Activated T-helper 17 cell treated with anti-CD3 and anti-CD28 coated beads, Interleukin-2, amount 50 U/mL, for 72 hours (primary cell): ENCODE measurements at places on chromosomes 7 and 10.

GRCh38 chr7:156000601-156001396 lies 188.5 kb upstream of the SHH start:
- no peak for ATAC-seq

DNA sequence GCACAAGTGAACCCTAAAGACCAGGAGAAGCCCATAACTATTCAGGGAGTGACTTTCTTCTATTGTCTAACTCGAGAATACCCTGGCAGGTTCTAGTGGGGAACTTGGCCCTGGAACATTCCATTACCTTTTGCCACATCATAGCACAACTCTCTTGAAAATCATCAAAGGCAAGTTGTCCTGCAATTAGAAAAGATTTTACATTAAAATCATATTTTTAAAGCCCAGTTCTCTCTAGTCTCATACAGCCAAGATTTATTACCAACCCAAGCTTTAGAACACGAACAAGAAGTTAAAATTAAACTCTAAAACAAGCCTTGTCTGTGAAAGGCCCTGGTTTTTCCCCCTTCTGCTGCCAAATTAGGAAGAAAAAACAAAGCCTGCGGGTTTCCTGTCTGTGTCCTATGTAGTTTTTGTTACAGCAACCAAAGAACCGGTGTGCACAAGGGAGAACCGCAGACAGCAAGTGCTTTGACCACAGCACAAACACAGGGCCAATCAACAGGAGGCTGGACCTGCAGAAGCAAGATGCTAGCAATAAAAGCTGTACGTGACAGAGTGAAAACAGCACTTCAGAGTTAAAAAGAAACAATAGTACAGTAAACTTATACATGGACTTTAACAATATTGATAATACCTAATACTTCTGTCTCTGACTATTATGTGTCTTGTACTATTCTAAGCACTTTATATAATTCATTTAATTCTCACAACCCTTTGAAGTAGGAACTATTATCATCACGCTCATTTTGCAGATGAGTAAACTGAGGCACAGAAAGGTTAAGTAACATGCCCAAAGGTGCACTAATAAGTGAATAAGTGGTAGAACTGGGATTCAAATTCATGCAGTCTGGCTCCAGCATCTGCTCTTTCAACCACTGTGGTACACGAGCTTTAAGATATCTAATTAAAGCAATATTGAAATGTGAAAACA lies 65.8 kb downstream of the STK17A start:
- ATAC-seq, result peak; percentile 54

DNA sequence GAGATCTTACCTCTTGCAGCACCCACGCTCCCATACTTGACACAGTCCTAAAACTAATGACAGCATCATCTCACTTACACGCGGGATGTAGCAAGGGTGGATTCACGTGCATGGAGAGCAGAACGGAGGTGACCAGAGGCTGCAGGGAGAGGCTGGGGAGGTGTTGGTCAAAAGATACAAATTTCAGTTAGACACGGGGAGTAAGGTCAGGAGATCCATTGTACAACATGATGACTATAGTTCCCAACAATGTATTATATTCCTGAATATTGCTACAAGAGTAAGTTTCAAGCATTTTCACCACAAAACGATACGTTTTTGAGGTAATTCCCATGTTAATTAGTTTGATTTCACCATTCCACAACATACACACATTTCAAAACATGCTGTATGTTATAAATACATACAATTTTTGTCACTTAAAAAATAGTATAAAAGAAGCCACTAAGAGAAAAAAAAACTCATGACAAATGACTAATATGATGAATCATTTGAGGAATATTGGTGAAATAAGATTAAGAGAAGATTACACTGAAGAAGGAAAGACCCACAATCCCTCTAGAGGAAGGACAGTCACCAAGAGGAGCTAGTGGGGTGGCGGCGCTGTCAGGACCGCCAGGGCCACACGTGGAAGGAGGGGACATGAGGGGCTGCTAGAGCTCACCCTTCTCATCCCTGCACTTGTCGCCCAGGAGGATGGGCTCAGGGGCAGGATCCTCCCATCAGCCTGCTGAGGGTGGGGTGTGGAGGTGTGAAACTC lies 49.4 kb upstream of the EGFR start:
- ATAC-seq, result no peak

- ATAC-seq, result no peak
Observed at GRCh38 chr7:27118580-27118979, 12.0 kb downstream of the HOXA4 start.

- ATAC-seq, result peak; percentile 57
Observed at GRCh38 chr7:125423458-125424155, 494.0 kb upstream of the POT1 start.

DNA sequence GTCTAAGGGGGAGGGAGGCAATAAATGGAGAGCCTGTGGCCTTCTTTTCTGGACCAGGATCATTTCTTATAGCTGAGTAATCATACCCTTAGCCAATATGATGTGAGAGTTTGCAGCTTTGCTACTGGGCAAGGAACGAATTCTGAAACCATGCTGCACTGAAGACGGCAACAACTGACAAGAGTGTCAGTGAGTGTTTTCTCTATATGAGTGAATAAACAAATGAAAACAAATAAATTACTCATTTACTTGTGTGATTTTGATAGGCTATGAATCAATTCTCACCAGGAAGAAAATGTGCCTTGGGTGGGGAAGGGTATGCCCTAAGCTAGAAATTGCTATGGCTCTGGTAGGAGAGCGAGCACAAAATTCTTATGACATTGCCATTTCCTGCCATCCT lies 79.4 kb upstream of the LRRN3 start:
- ATAC-seq, result peak; percentile 77

DNA sequence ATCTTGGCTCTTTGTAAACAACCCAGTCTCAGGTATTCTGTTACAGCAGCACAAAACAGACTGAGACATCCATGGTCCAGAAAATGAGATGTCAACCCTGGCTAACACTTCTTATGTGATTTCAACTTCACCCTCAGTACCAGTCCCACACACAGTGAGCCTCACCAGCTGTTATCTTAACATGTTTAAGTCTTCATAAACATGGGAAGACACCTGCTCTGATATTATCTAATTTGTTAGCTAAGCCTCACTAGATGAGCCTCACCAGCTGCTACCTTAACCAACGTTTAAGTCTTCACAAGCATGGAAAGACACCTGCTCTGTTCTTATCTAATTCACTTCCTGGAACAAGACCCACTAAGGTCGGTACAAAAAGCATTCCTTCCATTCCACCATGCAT lies 130.8 kb downstream of the CALN1 start:
- no peak for ATAC-seq

DNA sequence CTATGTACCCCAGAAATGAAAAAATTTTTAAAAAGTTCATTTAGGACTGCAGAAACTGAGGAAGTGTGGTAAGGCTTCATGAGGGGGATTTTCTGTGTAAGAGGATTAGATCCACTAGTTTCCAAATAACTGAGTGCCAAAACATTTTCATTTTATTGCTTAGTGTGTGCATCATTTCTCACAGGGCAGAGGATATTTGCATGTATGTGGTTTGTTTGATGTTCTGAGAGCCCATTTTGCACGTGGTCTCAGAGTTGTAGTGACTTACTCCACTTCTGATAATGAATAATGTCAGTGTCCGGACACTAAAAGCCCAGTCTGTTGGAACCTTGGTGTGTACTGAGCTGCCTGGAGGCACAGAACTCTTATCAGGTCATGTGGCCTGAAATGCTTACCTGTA lies 299.9 kb downstream of the AUTS2 start:
- no peak for ATAC-seq

DNA sequence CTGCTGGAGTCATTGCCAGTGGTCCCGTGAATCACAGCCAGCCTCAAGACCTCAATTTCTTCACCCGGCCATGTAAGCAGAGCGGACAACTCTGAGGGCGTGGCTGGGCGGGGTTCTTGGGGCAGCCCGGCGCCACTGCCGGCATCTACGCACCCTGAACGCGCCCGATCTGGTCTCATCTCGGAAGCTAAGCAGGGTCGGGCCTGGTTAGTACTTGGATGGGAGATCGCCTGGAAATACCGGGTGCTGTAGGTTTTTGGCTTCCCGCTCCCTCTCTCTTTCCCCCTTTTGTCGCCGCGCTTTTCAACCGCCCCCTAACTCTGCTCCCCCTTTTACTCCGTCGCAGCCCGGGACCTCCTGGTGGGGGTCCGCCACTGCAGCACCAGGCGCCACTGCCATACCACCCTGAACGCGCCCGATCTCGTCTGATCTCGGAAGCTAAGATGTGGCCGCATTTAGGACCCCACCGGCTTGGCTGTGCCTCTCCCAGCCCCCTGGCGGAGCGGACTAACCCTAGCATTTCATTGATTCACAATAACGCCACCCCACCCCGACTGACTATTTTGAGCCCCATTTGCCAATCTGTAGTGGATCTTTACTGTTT lies 25.3 kb downstream of the GARIN1A start:
- peak; percentile 51 for ATAC-seq

DNA sequence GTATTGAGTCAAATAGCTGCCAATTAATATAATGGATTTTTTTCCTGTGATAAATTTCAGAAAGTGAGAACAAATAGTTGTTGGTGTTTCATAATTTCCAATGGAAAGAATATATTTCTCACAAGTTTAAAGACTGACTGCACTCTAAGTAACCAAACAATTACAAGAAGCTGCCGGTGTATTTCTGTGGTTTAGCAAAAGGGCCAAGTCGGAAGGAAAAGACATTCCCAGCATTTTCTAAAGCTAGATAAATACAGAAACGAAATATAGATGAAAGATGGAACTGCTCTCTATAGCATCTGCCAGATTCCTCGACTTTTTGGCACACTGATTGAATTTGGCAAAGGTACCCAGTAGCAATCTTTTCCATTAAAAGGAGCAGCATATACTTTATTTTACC lies 92.7 kb upstream of the MKX start:
- no peak for ATAC-seq

- no peak for ATAC-seq
Observed at GRCh38 chr7:2416063-2416462, 12.7 kb downstream of the CHST12 start.

GRCh38 chr7:1232103-1232466 lies 587 bp upstream of the UNCX start:
- no peak for ATAC-seq

DNA sequence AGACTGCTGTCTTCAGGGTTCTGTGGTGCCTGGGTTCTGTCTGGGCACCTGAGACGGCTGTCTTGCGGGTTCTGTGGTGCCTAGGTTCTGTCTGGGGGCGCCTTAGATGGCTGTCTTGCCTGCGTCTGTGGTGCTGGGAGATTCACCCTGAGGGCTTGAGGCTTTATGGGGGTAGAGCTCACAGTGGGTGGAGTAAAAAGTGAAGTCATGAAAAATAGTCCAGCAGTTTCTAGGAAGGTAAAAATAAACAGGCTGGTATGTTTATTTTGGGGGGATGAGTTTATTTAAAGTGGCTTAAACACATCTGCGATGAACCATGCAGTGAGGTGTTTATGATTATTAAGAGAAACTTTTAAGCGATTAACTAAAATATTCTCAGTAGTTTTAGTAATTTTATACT lies 64.2 kb downstream of the NKX6-2 start:
- no peak for ATAC-seq

DNA sequence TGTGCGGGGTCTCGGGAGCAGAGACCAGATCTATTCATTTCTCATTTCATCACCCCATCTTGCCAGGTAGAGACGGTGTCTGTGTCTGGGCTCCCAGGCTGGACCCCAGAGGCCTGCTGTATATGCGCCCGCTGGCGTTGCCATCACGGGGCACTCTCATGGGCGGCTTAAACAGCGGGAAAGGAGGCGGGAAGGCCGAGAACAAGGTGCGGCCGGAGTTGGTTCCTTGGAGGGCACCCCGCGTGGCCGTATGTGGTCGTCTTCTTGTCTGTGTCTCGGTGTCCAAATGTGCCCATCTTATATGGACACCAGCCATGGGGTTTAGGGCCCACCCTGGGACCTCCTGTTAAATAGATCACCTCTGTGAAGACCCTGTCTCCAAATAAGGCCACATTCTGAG lies 2.1 kb upstream of the CFAP46 start:
- ATAC-seq, result no peak

GRCh38 chr10:61605221-61605620 lies 57.5 kb upstream of the CABCOCO1 start:
- no peak for ATAC-seq

DNA sequence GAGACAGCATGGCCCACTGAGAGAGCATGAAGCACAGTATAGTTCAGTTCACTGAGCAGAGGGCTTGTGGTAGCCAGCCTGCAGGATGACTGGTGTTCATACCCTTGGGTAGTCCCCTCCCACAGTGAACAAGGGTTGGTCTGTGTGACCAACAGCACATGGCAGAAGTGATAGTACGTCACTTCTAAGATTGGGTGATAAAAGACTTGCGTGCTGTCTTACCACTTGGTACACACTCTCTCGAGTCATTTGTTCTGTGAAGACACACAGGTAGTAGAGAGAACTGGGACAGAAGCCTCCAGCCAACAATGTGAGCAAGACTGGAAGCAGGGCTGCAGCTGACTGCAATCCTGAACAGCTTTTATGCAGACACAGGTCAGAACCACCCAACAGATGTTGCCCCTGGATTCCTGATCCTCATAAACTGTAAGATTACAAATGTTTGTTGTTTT lies 14.6 kb downstream of the EPC1 start:
- ATAC-seq, result peak; percentile 93

- peak; percentile 82 for ATAC-seq
Observed at GRCh38 chr7:8015100-8015745, 46.6 kb downstream of the GLCCI1 start.
